ENCODE measurements at places on chromosomes 6 and 20. TPM values are rescaled to one million over a fixed set of nuclear protein-coding genes. Genes with fewer than 3 reads are reported as not detected.

DNA sequence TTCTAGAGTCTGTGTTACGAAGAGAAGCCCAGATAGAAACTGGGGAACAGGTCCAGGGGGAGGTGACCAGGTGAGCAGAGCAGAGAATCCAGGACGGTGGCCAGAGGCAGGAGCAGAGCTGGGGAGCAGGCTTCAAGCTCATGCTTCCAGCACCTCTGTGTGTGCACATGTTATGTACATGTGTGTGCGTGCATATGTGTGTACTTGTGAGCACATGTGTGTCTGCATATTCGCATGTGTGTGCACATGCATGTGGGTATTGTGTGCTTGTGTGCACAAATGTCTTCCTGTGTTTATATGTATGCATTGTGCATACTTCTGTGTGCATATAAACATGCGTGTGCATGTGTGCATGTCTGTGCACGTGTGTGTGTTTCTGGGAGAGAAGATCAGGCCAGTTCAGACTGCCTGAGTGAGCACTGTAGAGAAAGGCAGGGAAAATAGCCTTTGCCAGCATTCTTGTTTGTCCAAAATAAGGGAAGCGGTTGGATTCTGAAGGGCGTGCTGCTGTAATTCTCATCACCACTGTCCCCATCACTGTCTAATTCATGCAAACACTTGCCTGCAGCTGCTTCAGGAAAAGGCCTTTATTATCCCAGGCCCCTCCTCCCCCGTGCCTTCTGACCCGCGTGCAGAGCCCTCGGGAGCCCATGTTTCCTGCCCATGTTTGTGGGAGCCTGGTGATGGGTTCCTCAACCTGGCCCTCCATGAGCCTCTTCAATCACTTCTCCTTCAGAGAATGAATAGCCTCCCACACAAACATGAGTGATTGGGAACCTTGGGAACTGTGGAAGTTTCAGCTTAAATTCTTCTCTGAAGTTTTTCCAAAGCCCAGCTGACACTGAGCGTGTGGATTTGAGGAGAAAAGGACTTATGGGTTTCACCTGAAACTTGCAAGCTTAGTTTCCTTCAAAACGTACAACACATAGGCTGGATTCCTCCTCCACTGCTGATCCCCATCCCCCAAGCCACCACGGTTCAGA is 161.7 kb upstream of the AFDN start:
- DNase-seq, result no peak

DNA sequence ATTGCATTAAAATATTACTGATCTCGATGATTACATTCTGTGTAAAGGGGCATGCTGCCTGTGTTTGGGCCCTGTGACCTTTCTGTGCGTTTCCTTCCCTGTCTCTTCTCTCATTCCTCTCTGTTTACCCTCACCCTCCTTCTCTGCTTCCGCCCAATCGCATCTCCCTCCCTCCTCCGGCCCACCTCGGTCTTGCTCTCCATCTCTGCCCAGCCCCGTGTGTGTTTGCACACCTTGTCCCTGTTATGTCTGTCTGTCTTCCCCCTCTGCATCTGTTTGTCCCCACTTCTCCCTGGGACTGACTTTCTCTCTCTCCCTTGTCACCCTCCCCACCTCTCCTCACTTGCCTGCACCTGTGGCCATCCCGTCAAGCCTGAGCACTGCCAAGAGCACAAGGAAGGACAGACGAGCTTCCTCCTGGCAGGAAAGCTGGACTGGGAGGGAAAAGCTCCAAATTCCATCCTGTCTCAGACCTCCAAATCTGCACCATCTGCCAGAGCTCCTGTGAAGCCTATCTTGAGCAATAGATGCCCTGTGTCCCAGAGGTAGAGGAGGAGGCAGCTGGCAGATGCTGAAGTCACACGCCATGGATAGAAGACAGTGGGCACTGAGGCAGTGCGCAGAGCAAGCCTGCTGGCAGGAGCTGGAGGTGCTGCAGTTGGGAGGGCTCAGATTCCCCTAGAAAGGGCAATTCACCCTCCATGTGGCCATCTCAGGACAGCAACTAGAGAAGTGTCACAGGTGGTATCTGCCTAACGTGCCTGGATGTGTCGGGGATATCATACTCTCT is 172.3 kb downstream of the PTPRT start:
- DNase-seq, result no peak

- DNase-seq, result no peak
These were observed 149.7 kb downstream of the CDK19 start for GRCh38 chr6:110665600-110665999.

DNA sequence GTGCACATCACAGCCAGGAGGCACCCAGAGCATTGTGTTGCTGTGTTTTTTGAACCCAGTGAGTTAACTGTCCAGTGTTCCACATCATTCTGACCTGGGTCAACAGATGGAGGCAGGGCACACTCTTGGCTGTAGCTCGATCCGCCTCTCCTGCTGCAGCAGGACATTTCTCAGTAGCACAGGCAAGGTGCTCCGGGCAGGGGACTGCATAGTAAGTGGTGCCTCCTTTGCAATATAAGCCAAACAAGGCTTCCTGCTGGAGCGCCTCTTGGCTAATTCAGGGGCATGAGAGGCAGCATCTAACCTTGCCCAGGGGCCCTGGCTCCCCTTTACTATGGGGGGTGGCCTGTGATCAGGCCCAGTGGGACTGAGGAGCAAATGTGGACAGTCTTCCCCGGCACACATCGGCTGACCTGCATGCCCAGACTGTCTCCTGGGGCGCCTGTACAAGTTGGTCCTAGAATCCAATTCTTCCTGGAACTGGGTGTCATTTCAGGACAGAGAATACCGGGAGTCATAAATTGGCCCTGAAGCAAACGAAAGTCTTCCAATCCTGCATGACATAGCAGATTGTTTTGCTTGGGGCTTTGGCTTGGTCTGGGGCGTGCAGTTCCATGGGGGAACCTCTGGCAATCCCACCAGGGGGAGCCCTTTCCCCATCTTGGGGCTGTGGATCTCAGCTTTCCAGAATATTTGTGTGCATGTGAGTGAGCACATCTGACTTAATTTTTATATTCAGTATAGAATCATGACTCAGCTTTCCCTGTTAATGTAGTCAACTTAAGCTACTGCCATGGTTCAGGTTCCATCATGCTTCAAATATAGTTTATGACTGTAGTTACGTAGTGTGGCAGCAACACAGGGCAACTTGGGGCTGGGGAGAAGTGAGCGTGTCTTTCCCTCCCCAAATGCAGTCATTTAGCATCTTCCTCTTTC is 56.0 kb upstream of the DDR1 start:
- peak; percentile 74 for DNase-seq

RBPJL gene
- polyA plus RNA-seq, result not detected

WFDC5 gene
- 0.27 TPM for polyA plus RNA-seq

- no peak for DNase-seq
These were observed 11.6 kb upstream of the KCNG1 start for GRCh38 chr20:51034476-51034875.

- DNase-seq, result no peak
These were observed 32.5 kb upstream of the VEGFA start for GRCh38 chr6:43737272-43738081.

- DNase-seq, result no peak
These were observed 55.8 kb downstream of the FGD2 start for GRCh38 chr6:37061157-37061804.

DNA sequence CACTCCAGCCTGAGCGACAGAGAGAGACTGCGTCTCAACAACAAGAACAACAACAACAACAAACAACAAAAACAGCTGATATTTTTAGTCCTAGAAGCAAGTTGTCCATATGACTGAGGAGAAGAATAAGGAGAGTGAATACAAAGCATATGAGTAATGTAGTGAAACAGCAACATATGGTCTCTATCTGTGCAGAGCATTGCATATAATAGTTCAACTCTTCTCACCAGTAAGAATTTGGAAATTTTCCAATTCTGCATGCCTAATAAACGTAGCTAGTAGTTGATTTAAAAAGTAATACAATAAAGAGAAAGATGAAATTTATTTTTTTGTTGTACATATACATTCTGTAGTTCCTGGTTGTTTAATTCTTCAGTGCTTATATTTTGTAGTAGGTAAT is 129.7 kb upstream of the FAM83B start:
- no peak for DNase-seq

DNA sequence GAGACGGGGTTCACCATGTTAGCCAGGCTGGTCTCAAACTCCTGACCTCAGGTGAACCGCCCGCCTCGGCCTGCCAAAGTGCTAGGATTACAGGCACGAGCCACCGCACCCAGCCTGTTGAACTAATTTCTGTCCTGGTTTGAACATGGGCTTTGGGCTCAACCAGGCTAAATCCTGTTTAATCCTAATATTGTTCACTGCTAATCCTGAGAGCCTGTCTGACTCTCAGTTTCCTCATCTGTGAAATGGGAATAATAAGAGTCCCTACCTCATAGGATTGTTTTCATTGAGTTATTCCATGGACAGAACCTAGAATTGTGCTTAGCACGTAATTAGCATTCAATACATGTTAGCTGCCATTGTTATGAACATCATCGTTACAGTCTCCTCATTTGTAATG is 17.4 kb downstream of the TM9SF4 start:
- no peak for DNase-seq

DNA sequence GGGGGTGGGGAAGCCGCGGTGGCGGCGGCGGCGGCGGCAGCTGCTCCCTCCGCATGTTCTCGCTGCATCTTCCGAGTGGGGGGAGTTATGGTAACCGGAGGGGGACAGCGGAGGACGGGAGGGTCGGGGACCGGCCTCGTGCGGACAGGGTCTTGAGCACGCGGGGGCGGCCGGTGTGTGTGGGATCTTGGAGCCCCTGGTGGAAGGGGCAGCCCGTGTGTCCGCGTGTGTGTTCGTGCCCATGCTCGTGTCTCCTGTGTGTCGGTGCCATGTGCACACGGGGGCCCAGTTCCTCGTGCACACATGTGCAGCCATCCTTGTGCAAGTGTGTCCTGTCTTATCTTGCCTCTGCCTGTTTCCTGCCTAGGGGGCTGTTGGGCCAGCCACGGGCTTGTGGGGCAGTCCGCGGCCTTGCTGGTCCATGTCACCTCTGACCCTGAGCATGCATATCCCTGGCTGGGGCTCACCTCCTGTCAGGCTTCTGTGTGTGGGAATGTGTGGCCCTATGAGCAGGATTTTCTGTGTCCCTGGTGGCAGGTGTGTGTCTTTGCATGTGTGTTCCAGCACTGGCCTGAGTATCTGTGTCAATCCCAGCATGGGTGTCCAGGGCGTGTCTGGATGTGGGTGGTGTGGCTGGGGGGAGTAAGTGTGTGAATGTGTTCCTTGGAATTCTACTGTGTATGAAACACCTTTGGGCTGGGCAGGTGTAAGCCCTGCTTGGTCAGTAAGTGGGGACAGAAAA is 8.5 kb downstream of the SYNGAP1 start:
- DNase-seq, result no peak

GRCh38 chr6:32196682-32197616 is 4.5 kb upstream of the GPSM3 start:
- no peak for DNase-seq

GPR31 gene
- polyA plus RNA-seq, result not detected

- DNase-seq, result no peak
These were observed 19.7 kb downstream of the TSHZ2 start for GRCh38 chr20:52991830-52992229.

DNA sequence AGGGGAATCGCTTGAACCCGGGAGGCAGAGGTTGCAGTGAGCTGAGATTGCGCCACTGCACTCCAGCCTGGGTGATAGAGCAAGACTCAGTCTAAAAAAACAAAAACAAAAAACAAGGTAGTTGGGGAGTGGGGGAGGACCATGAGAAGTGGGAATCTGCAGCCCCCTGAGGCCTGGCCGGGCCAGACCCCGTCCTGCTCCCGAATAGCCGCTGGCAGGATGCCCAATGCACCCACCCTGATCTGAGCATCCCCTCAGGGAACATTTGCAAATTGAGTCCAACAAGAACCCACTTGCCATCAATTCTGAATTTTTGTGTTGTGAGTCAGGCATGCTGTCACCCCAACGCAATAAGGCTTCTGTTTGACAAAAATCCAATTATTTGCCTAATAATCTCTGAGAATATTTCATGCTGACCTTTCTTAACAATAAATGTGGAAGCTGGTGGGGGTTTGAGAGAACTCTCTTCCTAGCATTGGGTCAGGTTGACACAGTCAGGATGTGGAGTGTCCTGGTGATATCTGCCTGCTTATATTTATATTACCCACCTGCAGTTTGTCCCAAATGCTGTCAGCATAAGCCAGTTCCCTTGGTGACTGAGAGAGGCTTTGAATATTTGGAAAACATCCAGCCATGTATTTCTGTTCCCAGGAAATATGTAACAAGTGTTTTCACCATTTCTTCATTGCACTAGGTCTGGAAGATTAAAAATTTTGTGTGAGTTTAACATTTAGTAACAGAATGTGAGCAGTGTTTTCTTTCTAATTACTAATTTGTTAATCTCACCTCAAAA is 28.4 kb upstream of the FRMD1 start:
- DNase-seq, result no peak

DNA sequence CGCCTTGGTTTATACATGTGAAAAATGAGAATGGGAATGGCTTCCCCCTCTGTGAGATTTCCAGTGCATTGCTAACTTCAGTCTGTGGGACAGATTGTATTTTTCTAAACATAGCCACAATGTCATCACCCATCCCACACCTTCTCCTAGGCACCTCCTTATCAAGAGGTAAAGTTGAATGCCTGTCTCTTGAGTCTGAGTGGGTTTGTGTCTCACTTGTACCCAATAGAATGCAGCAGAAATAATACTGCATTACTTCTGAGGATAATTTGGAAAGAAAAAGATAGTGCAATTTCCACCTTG is 27.9 kb downstream of the RIN2 start:
- no peak for DNase-seq

POU5F1 gene
- polyA plus RNA-seq, result 4.4 TPM

- no peak for DNase-seq
These were observed 212.2 kb downstream of the TBC1D7 start for GRCh38 chr6:13116155-13116554.

DNA sequence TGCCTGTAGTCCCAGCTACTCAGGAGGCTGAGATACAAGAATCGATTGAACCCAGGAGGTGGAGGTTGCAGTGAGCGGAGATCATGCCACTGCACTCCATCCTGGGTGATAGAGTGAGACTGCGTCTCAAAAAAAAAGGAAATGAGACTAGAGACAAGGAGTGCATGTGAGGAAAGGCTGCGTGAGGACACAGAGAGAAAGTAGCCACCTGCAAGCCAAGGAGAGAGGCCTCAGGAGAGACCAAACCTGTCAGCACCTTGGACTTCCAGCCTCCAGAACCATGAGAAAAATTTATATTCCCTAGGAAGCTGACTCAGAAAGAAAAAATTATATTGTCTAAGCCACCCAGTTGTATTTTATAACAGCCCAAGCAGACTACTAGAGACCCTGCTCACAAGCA is 7.4 kb upstream of the BEND3 start:
- DNase-seq, result no peak

- no peak for DNase-seq
These were observed at the start of gene ADAM33 for GRCh38 chr20:3681931-3682781. Gene ADAM33, minus strand, starts transcription at chr20:3682010. Its CDS starts 6 bp downstream, at chr20:3682004.

GRCh38 chr20:59361411-59361810 is 61.0 kb downstream of the EDN3 start:
- no peak for DNase-seq

- no peak for DNase-seq
These were observed 43.6 kb downstream of the FGD2 start for GRCh38 chr6:37048851-37049757.

SEMG1 gene
- not detected for polyA plus RNA-seq

INSM1 gene
- polyA plus RNA-seq, result 0.04 TPM

DNA sequence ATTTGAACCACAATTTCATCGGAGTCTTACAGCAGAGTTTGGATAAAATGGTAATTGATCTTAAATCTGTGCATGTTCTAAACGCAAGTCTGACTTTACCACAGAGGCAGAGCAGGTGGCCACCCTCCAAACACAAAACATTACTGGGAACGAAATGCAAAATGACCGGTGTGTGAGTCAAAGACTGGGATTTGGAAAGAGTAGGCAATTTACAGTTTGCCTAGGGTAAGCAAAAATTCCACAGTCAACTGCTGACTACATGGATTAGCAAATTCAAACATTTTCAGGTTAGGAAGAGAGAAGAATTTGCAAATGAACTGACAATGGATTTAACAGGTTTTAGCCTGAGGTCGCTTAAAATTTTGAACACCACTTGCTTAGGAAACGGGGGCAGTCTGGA is 444.4 kb downstream of the HDGFL1 start:
- no peak for DNase-seq

Data from urinary bladder (tissue), 4 donors.